ENCODE measurements at places on chromosomes 11 and 22. TPM values are rescaled to one million over a fixed set of nuclear protein-coding genes. Genes with fewer than 3 reads are reported as not detected.

GRCh38 chr22:49214976-49215375 lies 612.7 kb downstream of the BRD1 start:
- DNase-seq = peak; percentile 63

DNA sequence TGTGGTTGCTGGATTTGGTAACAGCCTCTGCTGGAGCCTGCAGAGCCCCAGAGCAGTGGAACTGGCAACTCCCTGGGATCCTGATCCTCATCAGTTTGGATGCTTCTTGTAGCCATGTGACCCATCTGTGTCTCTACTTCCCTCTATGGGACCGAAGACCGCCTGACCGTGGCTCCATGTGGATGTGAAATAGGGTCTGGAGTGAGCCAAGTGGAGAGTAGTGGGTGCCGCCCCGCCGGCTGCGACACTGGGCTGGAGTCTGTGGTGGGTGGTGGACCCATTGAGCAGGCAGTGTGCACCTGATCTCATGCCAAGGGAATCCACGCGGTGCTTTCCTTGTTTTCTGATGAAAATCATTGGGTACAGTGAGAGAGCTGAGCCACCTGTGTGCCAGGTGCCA lies 543.2 kb upstream of the B3GAT1 start:
- no peak for DNase-seq

DNA sequence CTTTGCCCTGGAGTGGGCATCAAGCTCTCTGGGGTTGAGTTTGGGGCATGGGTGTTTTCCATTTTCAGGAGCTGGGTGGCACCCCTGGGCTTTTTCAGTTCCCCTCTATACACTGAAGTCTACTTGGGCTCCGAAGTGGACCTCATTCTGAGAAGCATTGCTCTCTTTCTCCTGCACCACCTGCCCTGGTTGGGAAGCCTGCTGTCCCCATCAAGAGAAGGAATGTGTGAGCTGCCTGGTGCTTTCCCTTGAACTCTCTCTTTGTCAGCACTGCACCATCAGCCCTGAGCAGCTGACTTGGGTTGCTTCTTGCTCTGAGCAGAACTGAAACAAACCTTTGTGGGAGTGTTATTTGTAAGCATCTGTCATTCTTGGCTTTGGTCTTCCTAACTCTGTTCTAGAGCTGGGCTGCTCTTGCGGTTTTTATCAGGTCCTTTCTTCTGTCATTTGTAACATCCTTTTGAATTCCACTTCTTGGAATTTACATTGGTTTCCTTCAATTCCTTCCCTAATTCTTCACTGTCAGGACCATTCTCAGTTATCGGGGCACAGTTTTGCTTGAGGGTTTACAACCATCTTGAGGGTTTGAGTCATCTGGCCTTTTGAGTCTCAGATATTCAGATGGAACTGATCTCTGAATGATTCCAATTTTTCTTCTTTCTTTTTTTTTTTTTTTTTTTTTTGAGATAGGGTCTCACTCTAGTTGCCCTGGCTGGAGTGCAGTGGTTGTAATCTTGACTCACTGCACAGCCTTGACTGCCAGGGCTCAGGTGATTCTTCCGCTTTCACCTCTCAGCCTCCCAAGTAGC lies 20.5 kb downstream of the UBE2L3 start:
- DNase-seq = no peak

- no peak for DNase-seq
Observed at GRCh38 chr11:20066013-20066782, 94.1 kb downstream of the DBX1 start.

DNA sequence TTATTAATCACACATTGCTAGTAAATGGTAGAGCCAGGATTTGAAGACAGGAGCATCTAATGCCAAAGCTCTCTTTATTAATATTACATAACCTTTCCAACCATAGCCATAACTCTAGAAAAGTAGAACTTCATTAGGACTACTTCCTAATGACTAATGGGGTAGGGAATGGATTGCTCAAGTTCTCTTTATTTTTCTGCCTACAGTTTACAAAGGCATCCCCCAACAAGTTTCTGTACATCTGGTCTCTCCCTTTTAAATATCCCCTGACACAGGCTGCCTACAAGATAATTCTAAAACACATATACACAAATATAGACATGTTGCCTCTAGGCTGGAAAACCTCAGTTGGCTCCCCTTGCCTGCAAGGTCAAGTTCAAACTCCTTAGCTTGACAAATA lies 534.9 kb downstream of the SOX6 start:
- DNase-seq = no peak

GRCh38 chr22:50274311-50274710 lies 4.1 kb upstream of the MAPK11 start:
- no peak for DNase-seq

DNA sequence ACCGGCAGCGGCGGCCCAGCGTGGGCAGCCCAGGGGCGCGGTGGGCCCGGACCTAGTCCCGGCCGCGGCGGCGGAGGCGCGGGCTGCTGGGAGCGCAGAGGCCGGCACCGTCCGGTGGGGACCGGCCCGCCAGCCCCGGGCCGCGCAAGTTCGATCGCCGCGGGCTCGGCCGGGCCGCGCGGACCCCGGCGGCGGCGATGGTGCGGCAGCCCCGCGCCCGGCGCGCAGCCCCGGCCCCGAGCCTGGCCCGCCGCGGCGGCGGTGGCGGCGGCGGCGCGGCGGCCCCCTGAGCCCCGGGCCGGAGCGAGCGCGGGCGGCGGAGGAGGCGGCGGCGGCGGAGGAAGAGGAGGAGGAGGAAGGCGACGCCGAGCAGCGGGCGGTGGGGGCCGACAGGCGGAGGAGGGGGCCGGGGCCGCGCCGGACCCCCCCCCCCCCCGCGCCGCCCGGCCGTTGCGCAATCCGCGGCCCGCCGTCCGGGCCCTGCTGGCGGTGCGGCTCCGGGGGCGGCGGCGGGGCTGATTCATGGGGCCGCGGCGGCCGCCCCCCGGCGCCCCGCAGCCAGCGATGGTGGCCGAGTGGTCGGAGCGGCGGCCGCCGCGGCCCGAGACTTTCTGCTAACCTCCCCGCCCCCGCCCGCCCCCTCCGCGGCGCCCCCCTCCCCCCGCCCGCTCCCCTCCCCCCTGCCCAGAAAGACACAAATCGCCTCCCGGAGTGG lies 1251.9 kb downstream of the BRD1 start:
- DNase-seq = no peak

DNA sequence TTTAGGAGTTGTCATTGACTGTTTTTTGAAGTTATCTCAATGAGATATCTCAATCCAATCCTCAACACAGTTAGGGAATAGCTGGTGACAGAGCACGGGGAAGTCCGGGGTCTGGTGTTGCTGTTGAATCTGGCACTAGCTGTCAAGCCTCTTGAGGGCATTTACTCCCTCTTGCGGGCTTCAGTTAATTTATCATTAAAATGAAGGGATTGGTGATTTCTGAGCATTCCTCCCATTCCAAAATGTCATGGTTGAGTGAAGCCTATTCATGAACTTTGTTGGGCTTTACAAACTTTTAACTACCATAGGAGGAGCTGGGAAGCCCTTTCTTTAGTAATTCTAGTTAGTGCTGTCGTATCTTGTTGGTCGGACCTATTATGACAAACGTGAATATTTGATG lies 40.2 kb downstream of the UVRAG start:
- DNase-seq = no peak

GRCh38 chr11:117179048-117179999 lies 781 bp downstream of the SIDT2 start:
- DNase-seq = peak; percentile 68

GRCh38 chr11:84947970-84948580 lies 679.1 kb downstream of the DLG2 start:
- no peak for DNase-seq

Gene CBL
- total RNA-seq = 37.4 TPM

Gene MOGAT2
- total RNA-seq = not detected

Gene SLC29A2
- 1.9 TPM for total RNA-seq

Gene CCDC81
- 3.1 TPM for total RNA-seq

Gene HMOX1
- 29.1 TPM for total RNA-seq

Gene ZNF215
- 0.93 TPM for total RNA-seq

Gene KRTAP5-2
- total RNA-seq = not detected

Gene TRIM48
- total RNA-seq = not detected

Gene SEC14L6
- total RNA-seq = 0.13 TPM

Gene LYVE1
- 179 TPM for total RNA-seq

Gene MRGPRX3
- not detected for total RNA-seq

Gene PAX6
- 0.23 TPM for total RNA-seq

Gene BIK
- total RNA-seq = not detected
